ENCODE measurements at places on chromosomes 1 and 21.

GRCh38 chr1:54798769-54799641, 2.1 kb downstream of the TTC22 start:
- no peak for DNase-seq

DNA sequence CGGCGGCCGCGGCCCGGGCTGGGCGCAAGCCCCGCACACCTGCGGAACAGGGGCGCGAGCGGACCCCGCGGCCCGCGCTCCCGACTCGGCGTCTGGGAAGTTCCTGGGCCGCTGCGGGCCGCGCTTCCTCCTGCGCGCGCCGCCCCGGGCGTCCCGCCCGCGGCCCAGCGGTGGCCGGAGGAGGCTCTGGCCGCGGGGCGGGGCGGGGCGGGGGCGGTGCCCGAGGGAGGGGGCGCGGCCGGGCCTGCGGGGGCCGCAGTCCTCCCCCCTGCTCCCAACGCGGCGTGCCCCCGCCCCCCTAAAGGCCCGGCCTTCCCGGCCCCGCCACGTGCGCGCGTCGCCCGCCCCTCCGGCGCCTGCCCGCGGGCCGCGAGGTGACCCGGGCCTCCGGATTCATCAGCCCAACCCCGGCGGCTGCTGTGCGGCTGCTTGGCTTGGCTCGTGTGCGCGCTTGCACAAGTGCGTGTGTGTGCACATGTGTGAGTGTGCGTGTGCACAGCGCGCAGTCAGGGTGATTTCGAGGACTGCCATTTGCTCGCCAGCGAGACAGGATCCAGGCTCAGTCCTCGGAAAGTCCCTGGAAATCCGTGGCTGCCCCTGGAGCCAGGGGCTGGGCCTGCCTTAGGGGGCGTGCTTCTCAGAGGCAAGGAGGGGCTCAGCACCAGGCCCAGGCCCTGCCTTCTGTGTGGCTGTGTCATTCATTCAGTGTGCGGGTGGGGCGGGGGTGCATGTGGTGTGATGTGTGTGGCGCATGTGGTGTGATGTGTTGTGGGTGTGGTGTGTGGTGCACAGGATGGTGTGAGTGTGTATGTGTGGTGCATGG, at the start of gene C2CD2:
C2CD2 (minus strand) TSS at position 188 of the 823 bp plus-strand sequence. CDS start 370 bp downstream, outside the sequence.
- no peak for DNase-seq

DNA sequence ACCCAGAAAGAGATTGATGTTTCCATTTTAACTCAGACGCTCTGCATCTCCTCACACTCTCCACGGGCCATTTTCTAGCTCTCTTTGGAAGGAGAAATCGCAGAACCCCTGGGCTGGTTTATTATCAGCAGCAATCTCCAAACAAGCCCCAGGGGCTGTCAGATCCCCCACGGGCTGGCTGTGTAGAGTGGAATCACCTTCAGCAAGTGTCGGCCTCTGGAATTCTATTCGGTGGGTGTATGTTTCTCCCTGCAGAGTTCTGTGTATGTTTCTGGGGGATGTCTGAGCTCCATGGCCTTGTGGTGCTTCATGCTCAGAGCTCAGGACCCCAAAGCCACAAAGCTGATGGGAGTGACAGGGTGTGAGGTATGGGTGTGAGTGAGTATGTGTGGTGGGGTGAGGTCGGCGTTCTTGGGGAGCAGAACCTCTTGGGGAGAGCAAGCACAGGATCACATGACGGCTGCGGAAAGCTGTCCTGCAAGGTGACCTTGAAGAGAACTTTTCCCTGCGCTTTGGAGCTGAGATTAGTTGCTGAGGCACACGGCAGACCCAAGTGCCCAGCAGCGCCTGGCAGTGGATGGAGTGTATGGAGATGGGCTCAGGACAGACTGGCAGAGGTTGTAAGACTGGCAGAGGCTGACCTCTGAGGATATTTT, 489 bp downstream of the ACOT11 start:
- DNase-seq: no peak

DNA sequence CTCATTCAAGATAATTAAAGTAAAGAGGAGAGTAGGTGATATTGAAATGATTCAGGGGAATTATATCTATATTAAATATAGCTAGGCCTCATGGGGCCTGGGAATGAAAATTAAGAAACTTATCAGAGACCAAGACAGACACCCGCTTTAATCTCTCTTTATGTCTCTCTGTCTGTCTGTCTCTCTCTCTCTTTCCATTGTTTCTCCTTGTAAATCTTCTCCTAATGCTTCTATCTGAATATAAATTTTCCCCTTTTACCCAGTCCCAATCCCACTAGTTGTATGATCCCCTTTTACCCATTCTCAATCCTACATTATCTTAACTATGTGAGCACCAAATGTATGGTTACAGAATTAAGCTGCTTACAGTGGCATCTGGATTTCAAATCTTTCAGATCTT, 61.2 kb downstream of the RGS5 start:
- DNase-seq: no peak

- DNase-seq: peak; percentile 5
Measured at GRCh38 chr1:43565600-43566360, 35.1 kb downstream of the PTPRF start.

DNA sequence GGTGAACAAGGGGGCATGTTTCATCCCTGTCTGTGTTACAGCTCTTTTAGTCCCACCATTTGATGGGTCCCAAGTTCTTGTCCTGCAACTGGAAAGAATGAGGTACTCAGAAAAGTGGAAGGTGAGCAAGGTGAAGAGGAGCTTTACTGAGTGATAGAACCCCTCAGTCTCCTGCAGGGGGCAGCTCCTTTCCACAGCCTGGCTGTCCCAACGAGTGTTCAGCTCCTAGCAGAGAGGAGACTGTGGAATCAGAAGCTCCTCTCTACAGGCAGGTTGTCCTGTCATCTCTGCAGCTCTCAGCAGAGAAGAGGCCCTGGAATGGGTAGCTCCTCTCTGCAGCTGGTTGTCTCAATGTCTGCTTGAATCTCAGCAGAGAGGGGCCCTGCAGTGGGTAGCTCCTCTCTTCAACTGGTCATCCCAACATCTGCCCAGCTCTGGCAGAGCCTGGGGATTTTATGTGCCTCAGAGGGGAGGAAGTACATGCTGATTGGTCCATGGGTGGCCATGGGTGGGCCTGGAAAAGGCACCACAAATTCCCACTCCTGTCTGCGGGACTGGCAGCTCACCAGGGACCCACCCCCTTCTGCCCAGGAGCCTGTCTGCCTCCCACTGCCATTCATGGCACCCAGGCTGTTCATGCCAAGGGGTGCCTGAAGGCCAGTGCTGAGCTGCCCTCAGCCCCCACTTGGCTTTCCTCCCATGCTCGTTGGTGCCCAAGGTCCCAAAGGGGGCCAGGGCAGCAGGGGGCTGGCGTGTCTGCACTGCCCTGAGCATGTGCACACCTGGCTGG, 25.7 kb downstream of the LDLRAD1 start:
- DNase-seq: no peak

- no peak for DNase-seq
Measured at GRCh38 chr1:39662861-39663260, 9.0 kb downstream of the NT5C1A start.

- DNase-seq: no peak
Measured at GRCh38 chr1:106793651-106794050, 262.8 kb upstream of the PRMT6 start.

DNA sequence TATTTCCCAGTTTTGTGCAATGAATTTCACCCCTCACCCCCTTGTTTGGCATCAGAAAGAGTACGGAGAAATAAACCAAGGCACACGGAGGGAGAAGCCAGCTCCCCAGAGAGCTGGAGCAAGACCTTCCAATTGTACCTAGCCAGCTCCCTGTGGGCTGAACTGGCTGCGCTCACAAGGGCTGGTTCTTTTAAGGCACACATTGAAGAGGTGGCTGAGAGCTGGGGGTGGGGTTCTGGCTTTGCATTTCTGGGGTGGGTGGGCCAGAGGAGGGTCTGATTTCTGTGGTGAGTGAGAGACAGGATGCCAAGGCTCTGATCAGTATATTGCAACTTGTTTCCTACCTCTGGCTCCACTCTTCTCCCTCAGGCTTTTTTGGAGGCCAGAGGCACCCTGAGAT, 39.5 kb upstream of the NFASC start:
- no peak for DNase-seq

- DNase-seq: no peak
Measured at GRCh38 chr1:167227934-167228378, 7.3 kb downstream of the POU2F1 start.

DNA sequence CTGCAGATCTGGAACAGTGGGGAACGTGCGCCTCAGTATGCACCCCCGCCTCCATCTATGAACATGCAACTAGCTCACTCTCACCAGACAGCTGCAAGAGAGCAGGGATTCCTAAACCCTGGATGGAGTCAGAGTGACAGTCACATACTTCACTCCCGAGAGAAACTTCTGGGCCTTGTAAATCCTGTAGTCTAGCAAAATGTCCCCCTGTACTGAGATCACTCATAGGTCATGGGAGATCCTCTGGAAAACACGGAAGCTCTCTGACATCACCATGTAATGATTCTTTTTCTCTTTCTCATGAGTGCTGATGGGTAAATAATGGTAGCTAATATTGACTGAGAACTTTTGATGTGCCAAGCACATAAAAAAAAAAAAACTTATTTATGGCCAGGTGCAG, 23.4 kb upstream of the TARDBP start:
- no peak for DNase-seq

GRCh38 chr1:66933887-66934700, 9.3 kb downstream of the MIER1 start:
- no peak for DNase-seq

DNA sequence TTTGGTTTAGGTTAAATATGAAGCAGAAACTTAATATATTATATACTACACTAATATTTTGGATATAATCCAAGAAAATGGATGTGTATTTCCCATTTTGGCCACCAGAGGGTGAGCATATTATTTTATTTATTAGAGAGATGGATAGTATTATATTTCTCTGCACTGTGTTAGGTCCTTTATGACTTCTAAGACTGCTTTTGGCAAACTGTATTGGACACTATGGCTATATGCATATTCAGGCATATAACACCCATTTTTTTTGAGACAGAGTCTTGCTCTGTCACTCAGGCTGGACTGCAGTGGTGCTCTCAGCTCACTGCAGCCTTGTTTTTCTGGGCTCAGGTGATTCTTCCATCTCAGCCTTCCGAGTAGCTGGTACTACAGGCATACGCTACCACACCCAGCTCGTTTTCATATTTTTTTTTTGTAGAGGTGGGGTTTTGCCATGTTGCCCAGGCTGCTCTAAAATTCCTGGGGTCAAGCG, 17.8 kb upstream of the PGM1 start:
- DNase-seq: no peak

All from activated T-helper 1 cell treated with Interleukin-2 at 50 U/mL for 16 hours (primary cell).